ENCODE measurements at places on chromosomes 16 and 17.

DNA sequence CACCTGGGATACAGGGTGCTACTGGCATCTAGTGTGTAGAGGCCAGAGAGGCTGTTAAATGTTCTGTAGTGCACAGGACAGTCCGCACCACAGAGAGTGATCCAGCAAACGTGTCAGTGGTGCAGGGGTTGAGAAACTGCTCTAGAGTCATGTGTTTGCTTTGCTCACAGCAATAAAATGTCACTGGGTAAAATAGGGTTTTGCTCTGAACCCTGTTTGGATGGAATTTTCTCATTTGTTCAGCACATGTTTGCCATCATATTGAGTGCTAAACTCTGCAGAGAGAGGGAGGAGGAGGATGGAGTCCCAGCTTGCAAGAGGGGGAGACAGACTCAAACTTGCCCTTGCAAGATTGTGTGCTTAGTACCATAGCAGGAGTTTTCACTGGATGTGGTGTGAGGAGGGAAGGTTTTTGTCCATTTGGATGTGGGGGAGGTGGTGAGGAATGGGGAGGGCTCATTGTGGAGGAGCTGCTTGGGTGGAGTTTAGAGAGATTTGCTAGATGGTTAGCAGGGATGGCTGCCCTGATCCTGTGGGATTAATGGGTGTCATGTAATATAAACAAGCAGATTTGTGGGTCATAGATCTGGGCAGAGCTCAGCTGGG, 11.8 kb downstream of the PLCG2 start:
- no peak for DNase-seq

DNA sequence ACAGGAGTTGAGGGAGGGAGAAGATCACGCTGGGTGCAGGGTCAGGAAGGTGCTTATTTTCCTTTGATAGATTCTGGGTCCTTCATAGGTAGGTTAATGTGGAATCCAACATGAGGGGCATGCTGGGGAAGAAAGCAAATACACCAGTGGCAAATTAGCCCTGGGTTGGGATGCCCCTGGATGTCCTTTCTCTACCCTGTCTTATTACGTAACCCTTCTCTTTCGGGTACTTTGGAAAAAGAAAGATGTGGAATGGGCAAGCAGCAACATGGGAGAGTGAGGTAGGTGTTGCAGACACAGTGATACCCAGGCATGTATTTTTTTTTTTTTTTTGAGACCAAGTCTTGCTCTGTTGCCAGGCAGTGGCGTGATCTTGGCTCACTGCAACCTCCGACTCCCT, 9.1 kb downstream of the SLC7A6 start:
- no peak for DNase-seq

DNA sequence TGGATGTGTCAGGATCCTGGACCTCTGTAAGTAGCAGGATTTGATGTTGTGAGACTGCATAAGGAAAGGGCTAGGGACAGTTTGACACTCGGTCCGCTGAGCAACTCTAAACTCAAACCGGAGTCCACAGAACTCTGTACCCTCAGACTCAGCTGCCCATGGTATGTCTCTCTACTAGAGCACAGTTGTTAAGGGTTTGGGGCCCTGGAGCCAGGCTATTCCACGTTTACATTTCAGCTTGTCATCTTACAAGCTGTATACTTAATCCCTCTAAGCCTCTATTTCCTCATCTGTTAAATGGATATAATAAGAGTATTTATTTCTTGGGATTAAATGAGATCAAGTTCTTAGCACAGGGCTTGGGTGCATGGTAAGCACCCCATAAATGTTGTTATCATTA, 27.9 kb downstream of the HOXB1 start:
- no peak for DNase-seq

- DNase-seq, result no peak
These were observed 23.2 kb downstream of the ITGB3 start for GRCh38 chr17:47276868-47277267.

- DNase-seq, result no peak
These were observed 44.6 kb downstream of the SPOP start for GRCh38 chr17:49633250-49633649.

DNA sequence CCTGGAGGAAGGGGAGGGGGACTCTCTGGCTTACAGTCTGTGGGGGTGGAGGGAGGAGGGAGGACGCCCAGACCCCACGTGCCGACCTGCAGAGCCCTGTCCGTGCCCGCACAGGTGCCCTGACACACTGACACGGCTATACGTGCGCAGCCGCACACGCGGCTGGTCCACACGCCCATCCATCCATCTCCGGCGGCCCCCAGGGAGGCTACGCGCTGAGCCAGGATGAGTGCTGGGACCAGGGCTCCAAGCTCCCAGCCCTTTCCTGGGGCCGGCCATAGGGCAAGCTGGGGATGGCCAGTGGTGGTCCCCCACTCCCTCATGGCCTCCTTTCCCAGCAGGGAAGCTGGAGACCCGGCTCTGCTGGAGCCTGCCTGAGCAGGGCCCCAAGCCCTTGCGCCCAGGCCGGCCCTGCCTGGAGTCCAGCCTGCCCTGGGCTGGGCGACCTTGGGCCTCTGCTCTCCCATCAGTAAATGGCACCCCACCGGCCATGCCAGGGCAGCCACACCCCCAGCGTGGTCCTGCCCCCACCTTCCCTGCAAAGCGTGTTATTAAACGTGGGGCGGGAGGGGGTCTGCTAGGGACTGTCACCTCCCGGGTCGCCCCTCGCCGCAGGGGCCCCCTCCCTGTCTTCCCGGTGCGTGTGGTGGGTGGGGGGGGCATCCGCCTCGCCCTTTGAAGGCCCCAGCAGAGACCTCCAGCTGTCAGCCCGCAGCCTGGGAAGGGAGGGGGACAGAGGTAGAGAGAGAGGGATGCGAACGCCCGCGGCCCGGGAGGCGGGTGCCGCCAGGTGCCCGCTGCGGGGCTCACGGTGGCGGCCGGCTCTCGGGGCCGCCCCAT, 863 bp downstream of the CASKIN1 start:
- no peak for DNase-seq

Measured in putamen (tissue), 1 donor.